Stimulated activated CD4-positive, alpha-beta T cell treated with anti-CD3 and anti-CD28 coated beads, TNF-alpha, amount 100 ng/mL, for 48 hours (primary cell): ENCODE measurements at places on chromosomes 16 and 17.

DNA sequence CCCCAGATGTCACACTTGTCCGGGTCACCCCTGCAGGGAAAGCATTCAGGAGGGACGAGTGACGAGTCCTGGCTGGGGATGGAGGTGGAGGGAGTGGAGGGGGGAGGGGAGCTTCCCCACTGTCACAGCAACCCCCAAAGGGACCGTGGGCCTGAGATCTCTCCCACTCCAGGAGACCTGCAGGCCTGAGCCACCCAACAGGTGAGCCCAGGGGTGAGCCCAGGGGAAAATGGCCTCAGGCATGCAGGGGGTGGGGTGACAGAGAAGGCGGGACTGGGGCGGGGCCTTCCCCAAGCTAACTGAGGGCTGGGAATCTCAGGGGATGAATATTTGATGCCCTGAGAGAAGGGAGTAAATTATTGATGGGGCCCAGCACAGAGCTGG, 2.4 kb downstream of the USH1G start:
- DNase-seq: no peak

- DNase-seq: no peak
These were observed 3.6 kb upstream of the ITGAX start for GRCh38 chr16:31351246-31351941.

- DNase-seq: no peak
These were observed 6.7 kb upstream of the KSR1 start for GRCh38 chr17:27449541-27449940.

- DNase-seq: no peak
These were observed 6.2 kb upstream of the TMEM235 start for GRCh38 chr17:78225088-78225865.

DNA sequence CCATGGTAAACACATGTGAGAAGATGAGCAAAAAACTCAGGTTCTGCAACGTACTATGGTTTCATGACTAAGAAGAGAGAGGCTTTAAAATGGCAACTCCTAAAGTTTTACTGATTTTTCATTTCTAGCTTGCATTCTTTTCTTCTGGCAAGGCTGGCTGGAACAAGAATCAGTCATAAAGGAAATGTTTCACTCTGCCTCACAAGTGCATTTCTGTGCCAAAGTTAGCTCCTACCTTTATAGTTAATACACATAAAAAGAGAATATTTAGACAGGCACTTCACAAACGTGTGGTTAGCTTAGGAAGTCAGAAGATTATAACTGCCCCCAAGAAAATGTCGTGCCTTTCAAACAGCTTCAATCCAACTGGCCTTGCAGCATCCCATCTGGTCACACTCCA, 417.1 kb upstream of the CDH11 start:
- no peak for DNase-seq

DNA sequence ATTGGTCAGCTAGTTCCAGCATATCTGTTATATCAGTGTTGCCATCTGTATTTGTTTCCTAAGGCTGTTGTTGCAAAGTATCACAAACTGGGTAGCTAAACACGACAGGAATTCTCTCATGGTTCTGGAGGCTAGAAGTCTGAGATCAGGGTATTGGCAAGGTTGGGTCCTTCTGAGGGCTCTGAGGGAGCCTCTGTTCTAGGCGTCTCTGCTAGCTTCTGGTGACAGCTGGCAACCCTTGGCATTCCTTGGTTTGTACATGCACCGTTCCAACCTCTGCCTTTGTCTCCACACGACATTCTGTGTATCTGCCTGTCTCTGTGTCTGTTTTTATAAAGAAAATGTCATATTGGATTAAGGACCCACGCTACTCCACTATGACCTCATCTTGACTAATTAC, 219.9 kb upstream of the NLRP1 start:
- DNase-seq: no peak
